RWPE2 (cell line): ENCODE measurements at places on chromosomes 4 and X.

- H3K4me1 ChIP-seq, result no peaks in the 10 kb centered on the region
- no peaks in the 10 kb centered on the region for H3K36me3 ChIP-seq
- H3K27me3 ChIP-seq, result no peaks in the 10 kb centered on the region
- no peak overlapping the region for H3K27ac ChIP-seq
These were observed 25.3 kb downstream of the GPM6B start for GRCh38 chrX:13791559-13791958.

DNA sequence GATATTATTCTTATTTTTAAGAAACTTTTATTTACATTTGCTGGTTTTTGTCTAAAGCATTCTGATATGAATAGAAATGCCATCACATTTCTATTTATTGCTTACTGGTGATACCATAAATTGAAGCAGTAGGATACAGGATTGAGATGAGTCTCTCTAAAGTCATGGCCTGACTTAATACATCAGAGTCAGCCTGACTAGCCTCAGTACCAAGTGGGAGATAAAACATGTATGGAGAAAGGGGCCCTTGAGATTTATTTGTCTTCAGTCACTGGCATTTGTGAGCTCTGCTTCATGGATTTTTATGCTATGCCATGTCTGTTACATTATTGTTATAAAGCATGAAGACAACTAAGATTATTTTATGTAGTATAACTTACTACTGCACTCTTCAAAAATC, 465.5 kb downstream of the ADGRL3 start:
- H3K4me1 ChIP-seq, result no peaks in the 10 kb centered on the region
- no peak overlapping the region for H3K27ac ChIP-seq
- DNase-seq, result no peak
- H3K4me3 ChIP-seq, result no peak overlapping the region

DNA sequence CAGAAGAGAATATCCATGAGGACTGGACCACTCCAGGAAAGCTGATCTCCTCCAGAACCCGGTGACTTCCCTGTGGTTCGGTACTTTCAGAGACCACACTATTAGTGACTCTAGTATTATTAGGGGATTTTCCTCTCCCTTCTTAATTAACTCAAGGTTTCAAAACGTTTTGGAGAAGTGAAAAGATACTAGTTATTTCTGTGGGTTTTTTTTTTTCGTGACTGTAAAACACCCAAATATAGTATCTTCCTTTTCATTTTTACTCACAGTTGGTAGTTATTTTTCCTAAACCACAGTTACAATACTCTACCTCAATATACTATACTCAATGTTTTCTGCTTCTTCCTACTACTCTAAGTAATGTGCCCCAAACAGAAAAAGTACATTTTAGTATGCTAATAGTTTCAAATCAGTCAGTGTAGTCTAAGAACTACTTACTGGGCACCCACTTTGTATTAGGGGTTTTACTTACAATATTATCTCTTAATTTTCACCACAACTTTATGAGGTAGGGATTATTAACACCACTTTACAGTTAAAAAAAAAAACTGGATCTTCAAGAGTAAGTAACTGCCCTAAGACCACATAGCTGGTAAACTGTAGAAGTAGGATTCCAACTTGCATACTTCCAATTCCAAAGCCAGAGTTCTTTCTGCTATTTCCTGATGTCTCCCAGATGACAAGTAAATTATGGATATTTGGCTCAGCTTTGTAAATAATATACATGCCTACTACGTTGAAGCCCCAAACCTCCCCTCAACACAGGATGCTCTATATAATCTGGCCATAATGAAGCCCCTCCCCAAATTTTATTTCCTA, 45.0 kb downstream of the SLC9A7 start:
- peaks cover 9% of the 10 kb centered on the region for H3K4me1 ChIP-seq
- no peak overlapping the region for H3K4me3 ChIP-seq
- DNase-seq, result no peak

- no peaks in the 10 kb centered on the region for H3K27me3 ChIP-seq
- no peak for DNase-seq
- no peaks in the 10 kb centered on the region for H3K4me1 ChIP-seq
- H3K36me3 ChIP-seq, result no peaks in the 10 kb centered on the region
- H3K4me3 ChIP-seq, result no peak overlapping the region
- H3K27ac ChIP-seq, result no peak overlapping the region
These were observed 81.0 kb upstream of the KLF3 start for GRCh38 chr4:38582889-38583470.

- no peak for DNase-seq
- H3K4me1 ChIP-seq, result no peaks in the 10 kb centered on the region
- peaks cover 20% of the 10 kb centered on the region for H3K36me3 ChIP-seq
- no peak overlapping the region for H3K27ac ChIP-seq
These were observed 134.0 kb downstream of the ARHGAP10 start for GRCh38 chr4:147865926-147866325.

- H3K27ac ChIP-seq, result no peak overlapping the region
- DNase-seq, result no peak
- H3K4me3 ChIP-seq, result no peak overlapping the region
- H3K4me1 ChIP-seq, result no peaks in the 10 kb centered on the region
These were observed 390.1 kb downstream of the ANKRD50 start for GRCh38 chr4:124322234-124323065.

- no peak overlapping the region for H3K4me3 ChIP-seq
- DNase-seq, result no peak
- no peaks in the 10 kb centered on the region for H3K4me1 ChIP-seq
These were observed 129.2 kb upstream of the ETNPPL start for GRCh38 chr4:108891896-108892590.

DNA sequence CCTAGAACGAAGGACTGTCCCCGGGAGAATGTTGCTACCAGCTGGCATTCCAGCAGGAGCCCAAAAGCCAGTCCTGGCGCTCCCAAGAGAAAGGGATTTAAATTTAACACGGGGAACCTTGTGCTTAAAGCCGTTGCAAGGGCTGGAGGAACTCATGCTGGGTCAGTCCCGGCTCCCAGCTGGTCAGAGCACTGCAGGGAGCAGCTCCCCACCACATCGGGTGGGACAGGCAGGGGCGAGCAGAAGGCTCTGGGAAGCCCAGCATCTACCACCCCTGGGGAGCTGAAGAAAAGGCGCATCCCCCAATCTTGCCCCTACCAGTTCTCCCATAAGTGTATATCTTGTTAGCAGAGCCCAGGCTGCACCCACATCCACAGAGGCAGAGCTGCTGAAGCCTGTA, 15.7 kb downstream of the CFAP99 start:
- H3K36me3 ChIP-seq, result no peaks in the 10 kb centered on the region
- H3K4me3 ChIP-seq, result no peak overlapping the region
- H3K27ac ChIP-seq, result no peak overlapping the region
- H3K4me1 ChIP-seq, result no peaks in the 10 kb centered on the region
- no peak for DNase-seq
- no peaks in the 10 kb centered on the region for H3K27me3 ChIP-seq

GRCh38 chr4:121016611-121017010, 55.7 kb downstream of the NDNF start:
- no peak overlapping the region for H3K27ac ChIP-seq
- H3K36me3 ChIP-seq, result no peaks in the 10 kb centered on the region
- no peaks in the 10 kb centered on the region for H3K27me3 ChIP-seq
- DNase-seq, result no peak
- H3K4me3 ChIP-seq, result no peak overlapping the region
- H3K4me1 ChIP-seq, result no peaks in the 10 kb centered on the region

- H3K36me3 ChIP-seq, result no peaks in the 10 kb centered on the region
- no peak for DNase-seq
- H3K4me3 ChIP-seq, result no peak overlapping the region
- H3K27ac ChIP-seq, result no peak overlapping the region
- no peaks in the 10 kb centered on the region for H3K4me1 ChIP-seq
These were observed 24.5 kb downstream of the CETN2 start for GRCh38 chrX:152806035-152806434.

- H3K27me3 ChIP-seq, result no peaks in the 10 kb centered on the region
- no peak for DNase-seq
- peaks cover 12% of the 10 kb centered on the region for H3K36me3 ChIP-seq
- H3K4me3 ChIP-seq, result no peak overlapping the region
These were observed 79.0 kb downstream of the KLHL8 start for GRCh38 chr4:87141428-87141827.

DNA sequence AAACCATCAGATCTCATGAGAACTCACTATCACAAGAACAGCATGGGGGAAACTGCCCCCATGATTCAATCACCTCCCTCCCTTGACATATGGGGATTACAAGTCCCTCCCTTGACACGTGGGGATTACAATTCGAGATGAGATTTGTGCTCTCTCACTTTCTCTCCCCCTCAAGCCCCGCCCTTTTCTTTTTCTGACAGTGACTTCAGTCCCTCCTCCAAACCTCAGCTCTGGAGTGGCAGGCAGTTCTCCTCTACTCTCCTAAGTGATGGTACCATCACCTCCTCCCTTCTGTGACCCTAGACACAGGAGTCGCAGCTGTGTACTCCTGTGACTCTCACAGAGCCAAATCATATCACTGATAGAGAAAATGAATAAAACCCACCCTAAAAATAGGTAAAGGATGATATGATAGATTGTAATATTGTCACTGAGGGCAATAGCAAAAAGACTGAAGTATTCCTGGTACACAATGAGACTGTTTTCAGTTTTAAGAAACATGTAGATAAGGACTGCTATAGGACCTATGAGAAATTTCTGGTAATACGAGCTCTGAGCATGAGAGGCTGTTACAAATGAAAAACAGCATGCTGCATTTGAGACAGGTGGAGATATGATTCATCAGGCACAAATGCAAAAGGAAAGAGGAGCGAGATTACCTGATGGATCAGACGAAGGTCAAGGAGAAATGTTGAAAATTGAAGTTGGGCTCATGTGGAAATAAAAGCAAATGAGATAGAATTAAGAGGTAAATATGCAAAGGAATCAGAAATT, 101.2 kb upstream of the CBLL2 start:
- no peak overlapping the region for H3K4me3 ChIP-seq
- no peaks in the 10 kb centered on the region for H3K36me3 ChIP-seq
- H3K4me1 ChIP-seq, result peaks cover 11% of the 10 kb centered on the region
- H3K27ac ChIP-seq, result peak overlapping the region; percentile 37
- H3K27me3 ChIP-seq, result no peaks in the 10 kb centered on the region
- DNase-seq, result no peak

- DNase-seq, result no peak
- H3K4me3 ChIP-seq, result no peak overlapping the region
- H3K27ac ChIP-seq, result peak overlapping the region; percentile 14
- peaks cover 39% of the 10 kb centered on the region for H3K4me1 ChIP-seq
- H3K27me3 ChIP-seq, result no peaks in the 10 kb centered on the region
These were observed 28.7 kb downstream of the PDLIM5 start for GRCh38 chr4:94480362-94480951.

- no peak overlapping the region for H3K4me3 ChIP-seq
- H3K27ac ChIP-seq, result no peak overlapping the region
- peaks cover 9% of the 10 kb centered on the region for H3K4me1 ChIP-seq
- H3K36me3 ChIP-seq, result no peaks in the 10 kb centered on the region
These were observed 213.2 kb downstream of the CAMK2D start for GRCh38 chr4:113548303-113548702.

DNA sequence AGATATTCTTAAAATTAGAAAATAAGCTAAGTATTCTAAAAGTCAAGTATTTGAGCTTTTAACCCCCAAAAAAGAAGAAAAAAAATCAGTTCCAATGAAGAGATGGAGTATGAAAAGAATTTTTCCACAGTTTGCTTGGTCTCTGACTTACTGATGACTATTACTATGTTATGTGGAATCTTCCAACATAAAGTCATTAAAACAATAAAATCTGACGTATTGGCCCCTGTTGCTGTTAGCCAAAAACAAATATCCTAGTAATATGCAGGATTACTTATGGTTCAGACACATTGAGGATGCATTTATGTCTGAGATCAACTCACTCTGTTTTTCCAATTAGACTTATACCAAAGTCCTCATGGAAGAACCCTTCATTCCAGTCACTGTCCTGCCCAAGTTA, 517.2 kb upstream of the ADGRL3 start:
- no peaks in the 10 kb centered on the region for H3K27me3 ChIP-seq
- no peaks in the 10 kb centered on the region for H3K4me1 ChIP-seq
- no peak overlapping the region for H3K27ac ChIP-seq
- DNase-seq, result no peak
- H3K36me3 ChIP-seq, result no peaks in the 10 kb centered on the region

- DNase-seq, result no peak
- no peaks in the 10 kb centered on the region for H3K36me3 ChIP-seq
- no peak overlapping the region for H3K4me3 ChIP-seq
- no peaks in the 10 kb centered on the region for H3K27me3 ChIP-seq
- no peak overlapping the region for H3K27ac ChIP-seq
These were observed 20.2 kb upstream of the IL2 start for GRCh38 chr4:122476745-122477144.

GRCh38 chr4:183256756-183257385, 63.2 kb downstream of the CLDN22 start:
- peaks cover 33% of the 10 kb centered on the region for H3K36me3 ChIP-seq
- DNase-seq, result no peak
- no peak overlapping the region for H3K4me3 ChIP-seq
- H3K4me1 ChIP-seq, result no peaks in the 10 kb centered on the region
- no peak overlapping the region for H3K27ac ChIP-seq

- H3K36me3 ChIP-seq, result no peaks in the 10 kb centered on the region
- no peaks in the 10 kb centered on the region for H3K4me1 ChIP-seq
- H3K27ac ChIP-seq, result no peak overlapping the region
- no peak overlapping the region for H3K4me3 ChIP-seq
These were observed 43.6 kb upstream of the SPP1 start for GRCh38 chr4:87931932-87932331.
